Neural crest cell (in vitro differentiated cells): ENCODE measurements at places on chromosomes 16 and 17.

DNA sequence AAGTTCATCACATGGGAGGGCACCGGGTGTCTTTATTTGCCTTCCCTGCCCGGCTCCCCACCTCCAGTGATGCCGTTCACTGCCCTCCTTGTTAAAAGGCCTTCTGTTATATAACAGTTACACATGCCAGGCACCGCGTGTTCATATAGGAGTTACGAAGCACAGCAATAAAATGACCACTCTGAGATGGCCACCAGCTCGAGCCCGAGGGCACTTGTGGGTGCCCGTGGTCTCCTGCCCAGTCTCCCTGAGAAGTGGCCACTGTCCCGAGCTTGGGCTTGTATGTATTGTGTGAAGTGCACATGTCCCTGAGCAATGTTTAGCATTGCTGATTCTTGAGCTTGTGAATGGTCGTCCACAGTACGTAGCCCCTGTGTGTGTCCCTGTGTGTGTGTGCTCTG lies 355.6 kb downstream of the SEC14L1 start:
- no peak overlapping the region for H3K4me3 ChIP-seq
- H3K36me3 ChIP-seq: peaks cover 9% of the 10 kb centered on the region
- peaks cover 5% of the 10 kb centered on the region for H3K4me1 ChIP-seq

- peaks cover 40% of the 10 kb centered on the region for H3K4me1 ChIP-seq
- H3K27ac ChIP-seq: no peak overlapping the region
- H3K4me3 ChIP-seq: peak overlapping the region; percentile 81
- no peak for DNase-seq
- H3K36me3 ChIP-seq: peaks cover 2% of the 10 kb centered on the region
Measured at GRCh38 chr17:58325289-58325726, 3.3 kb downstream of the TSPOAP1 start.

DNA sequence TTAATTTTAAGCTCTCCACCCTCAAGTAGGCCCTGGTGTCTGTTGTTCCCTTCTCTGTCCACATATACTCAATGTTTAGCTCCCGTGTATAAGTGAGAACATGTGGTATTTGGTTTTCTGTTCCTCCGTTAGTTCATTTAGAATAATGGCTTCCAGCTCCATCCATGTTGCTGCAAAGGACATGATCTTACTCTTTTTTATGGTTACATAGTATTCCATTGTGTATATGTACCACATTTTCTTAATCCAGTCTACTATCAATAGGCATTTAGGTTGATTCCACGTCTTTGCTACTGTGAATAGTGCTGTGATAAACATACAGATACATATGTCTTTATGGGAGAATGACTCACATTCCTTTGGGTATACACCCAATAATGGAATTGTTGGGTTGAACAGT lies 111.4 kb upstream of the NACA2 start:
- H3K4me1 ChIP-seq: no peaks in the 10 kb centered on the region
- no peak overlapping the region for H3K4me3 ChIP-seq
- H3K27ac ChIP-seq: no peak overlapping the region
- no peaks in the 10 kb centered on the region for H3K27me3 ChIP-seq
- DNase-seq: no peak
- peaks cover 81% of the 10 kb centered on the region for H3K36me3 ChIP-seq

- H3K4me3 ChIP-seq: no peak overlapping the region
- H3K36me3 ChIP-seq: peaks cover 32% of the 10 kb centered on the region
- no peaks in the 10 kb centered on the region for H3K27me3 ChIP-seq
- H3K27ac ChIP-seq: no peak overlapping the region
- no peak for DNase-seq
Measured at GRCh38 chr17:2259769-2260536, 43.6 kb downstream of the SMG6 start.

DNA sequence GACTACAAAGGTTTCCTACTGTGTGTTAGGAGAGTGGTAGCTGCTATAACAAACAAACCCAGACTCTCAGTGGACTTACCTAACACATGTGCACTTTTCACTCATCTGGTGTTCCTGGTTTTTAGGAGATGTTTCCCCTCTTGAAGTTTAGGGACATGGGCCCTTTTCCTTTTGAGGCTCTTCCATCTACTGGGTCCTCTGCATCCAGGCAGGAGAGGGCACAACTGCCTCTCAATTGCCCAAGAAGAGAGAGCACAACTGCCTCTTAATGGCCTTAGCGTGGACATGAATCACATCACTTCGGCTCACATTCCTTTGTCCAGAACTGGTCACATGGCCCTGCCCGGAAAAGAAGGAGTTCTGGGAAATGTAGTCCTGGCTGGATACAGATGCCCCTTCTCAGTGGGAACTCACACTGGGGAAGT lies 9.8 kb upstream of the TNRC6C start:
- H3K27ac ChIP-seq: no peak overlapping the region
- DNase-seq: peak; percentile 29
- peak overlapping the region; percentile 73 for H3K4me3 ChIP-seq
- peaks cover 13% of the 10 kb centered on the region for H3K4me1 ChIP-seq
- peaks cover 2% of the 10 kb centered on the region for H3K36me3 ChIP-seq

DNA sequence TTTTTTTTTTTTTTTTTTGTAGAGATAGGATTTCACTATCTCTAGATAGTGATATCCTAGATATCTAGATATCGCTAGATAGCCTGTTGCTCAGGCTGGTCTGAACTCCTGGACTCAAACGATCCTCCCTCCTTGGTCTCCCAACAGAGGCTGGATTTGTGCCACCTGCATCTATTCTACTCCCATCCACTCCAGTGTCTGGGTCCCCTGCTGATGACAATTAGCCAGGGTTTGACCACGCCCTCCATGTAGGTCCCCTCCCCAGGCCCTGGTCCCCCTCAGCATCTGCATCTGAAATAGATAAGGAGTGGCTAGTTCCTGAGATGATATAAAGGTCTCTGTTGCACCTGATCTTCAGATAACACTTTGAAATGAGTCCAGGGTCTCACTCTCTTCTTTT lies 2.2 kb downstream of the ZNF688 start:
- H3K27ac ChIP-seq: no peak overlapping the region
- peaks cover 29% of the 10 kb centered on the region for H3K4me1 ChIP-seq
- H3K36me3 ChIP-seq: no peaks in the 10 kb centered on the region
